ENCODE measurements at places on chromosomes 6 and 20.

DNA sequence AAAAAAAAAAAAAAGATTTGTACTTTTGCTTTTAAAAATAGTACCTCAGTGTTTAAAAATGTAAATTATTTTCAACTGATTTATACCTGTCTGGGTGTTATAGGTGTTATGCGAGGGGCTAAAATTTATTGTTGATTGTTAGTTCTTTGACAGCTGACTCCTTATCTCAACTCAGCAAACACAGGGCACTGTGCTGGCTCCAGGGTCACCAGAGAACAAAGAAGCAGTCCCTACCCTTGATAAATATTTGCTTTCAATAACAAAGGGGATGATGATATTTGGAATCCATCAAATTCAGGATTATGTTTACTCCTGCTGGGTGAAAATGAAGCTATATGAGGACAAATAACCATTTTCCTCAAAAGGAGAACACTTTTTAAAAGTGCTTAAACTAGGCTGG lies 34.2 kb upstream of the KAT14 start:
- no peak for DNase-seq

DNA sequence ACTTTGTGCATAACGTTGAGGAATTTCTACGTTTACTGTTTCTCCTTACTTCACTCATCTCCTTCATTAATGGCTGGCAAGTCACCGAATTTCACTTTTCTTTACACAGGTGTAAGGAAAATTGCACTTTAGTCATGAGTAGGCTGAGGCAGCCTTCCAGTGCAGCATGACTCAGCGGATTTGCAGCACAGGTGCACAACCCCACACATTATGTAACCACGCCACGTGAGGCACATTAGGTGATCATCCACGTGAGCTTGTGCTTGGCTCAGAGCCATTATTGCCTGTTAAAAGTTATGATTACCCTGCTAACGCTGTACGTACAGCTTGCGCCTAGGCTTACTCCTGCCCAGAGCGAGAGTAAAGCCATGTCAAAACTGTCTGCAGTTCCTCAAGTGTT lies 158.8 kb downstream of the NKAIN2 start:
- DNase-seq = no peak

- DNase-seq = peak; percentile 63
These were observed 64.4 kb downstream of the GTF2H5 start for GRCh38 chr6:158232316-158233213.

DNA sequence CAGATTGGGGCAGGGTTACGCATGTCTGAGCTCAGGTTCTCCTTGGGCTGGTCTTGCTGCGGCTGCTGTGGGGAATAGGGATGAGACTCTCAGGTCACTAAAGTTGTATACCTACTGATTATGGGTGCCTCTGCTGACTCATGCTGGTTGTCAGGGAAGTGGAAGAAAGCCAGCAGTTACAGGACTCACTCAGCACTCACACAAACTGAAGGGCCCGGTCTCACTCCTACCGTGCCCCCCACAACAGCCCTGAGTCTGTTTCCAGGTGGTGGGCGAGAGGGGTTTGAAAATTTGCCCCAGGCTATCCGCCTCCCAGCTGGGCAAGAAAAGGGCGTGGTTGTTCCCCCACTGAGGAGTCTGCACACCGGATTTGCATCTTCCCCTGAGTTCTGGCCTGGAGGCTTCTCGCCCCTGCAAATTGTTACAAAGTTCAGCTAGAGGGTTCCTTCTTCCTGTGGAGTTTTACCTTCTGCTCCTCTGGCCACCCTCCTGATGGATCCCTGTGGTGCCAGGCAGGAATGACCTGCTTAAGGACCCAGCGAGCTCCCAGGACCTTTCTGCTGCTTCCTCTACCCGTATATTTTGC lies 659.2 kb downstream of the HDGFL1 start:
- no peak for DNase-seq

GRCh38 chr6:83589076-83589475 lies 76.7 kb downstream of the PRSS35 start:
- no peak for DNase-seq

DNA sequence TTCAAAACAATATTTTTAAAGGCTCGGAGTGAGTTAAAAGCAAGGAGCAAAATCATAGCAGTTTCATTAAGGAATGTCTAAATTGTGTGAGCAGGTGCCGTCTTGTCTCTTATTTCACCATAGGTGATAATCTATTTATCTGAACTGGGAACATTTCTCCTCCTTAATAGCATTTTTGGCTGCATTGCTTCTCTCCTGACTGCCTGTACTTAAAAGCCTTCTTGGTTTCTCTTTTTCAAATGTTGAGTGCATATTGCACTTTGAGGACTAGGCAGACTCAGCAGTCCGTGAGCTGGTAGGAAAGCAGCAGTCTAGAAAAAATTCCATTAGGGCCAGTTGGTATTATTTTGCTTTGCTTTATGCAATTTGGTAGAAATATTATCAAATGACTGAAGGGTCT lies 645.9 kb downstream of the GRIK2 start:
- DNase-seq = no peak

DNA sequence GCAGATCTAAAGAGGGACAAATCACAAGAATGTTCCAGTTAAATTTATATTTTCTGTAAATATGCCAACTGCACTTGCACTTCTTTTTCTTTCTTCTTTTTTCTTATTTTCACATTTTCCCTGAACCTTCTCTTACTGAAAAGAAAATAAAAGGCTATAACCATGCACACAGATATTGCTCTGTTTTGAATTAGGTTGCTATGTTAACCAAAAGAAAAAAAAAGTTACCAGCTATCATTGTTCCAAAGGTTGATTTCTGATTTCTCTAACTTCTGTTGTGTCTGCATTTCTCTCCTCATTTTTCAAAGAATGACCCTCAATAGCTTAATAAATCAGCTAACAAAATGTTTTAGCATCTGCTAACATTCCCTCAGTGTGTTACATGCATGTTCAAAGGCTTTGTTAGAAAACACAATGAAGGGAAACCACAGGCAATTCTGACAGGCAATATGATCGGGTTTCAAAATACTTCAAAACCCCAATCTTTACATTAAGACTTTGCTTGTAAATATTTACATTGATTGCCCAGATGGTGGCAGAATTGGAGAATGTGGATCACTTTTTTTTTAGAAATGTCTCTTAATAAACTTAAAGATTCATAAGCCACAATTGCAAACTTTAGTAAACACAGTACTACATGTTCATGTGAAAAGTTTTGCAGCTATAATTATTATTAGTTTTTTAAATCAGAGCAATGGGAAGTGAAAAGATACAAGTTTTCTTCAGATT lies 928.3 kb upstream of the FLRT3 start:
- no peak for DNase-seq

DNA sequence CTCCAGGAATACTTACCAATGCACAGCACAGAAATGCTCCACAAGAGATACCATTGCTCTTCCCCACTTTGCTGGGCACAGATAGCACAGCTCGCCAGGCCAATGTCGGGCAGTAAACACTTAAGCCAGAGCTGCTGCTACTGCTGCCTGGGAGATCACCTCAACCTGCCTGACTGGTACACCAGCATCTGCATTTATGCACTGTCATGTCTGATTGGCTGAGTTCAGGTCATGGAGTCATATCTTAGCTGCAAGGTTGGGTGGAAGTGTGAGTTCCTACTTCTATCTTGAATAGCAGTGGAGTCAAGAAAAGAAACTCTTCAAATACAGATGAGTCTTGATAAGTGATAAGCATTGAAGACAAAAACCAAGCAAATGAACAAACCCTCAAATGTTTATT lies 10.9 kb upstream of the ADGRF4 start:
- DNase-seq = no peak

DNA sequence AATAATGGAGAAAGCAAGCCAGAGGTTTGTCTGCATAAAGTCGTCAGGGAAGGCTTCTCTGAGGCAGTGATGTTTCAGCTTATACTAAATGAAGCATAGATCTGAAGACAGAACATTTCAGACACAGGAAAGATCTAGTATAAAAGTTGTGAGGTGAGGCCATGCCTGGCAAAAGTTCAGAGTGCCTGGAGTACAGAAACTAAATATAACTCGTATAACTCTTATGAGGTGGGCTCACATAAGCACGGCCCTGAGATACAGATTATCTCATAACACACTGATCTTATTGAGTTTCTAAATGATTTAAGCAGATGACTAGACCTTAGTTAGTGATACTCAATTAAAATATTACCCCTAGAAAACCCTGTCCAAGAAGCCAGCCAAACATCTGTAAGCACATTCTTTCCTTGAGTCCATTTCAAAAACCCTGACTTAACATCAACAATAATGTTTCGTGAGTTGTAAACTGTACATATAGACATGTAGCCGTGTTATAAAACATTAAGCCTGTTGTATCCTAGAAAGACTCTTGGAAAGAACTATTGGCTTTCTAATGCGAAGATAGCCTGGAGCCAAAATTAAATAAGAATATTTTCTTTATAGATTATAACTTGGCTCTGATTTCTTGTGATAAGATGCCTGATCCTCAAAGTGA lies 667.6 kb downstream of the TENT5A start:
- DNase-seq = no peak

DNA sequence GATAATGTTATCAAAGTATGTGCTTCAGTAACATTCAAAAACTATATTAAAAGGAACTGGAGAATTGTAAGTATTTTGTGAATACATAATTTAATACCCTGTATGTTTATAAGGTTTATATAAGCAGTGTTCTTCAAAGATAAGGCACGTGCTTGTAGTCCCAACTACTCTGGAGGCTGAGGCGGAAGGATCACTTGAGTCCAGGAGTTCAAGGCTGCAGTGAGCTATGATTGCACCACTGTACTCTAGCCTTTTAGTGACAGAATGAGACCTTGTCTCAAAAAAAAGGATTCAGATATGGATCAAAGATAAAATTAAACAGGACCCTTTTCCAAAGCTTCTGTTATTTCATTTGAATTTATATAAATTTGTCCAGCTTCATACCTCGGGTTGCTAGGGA lies 17.2 kb downstream of the CSE1L start:
- DNase-seq = no peak

DNA sequence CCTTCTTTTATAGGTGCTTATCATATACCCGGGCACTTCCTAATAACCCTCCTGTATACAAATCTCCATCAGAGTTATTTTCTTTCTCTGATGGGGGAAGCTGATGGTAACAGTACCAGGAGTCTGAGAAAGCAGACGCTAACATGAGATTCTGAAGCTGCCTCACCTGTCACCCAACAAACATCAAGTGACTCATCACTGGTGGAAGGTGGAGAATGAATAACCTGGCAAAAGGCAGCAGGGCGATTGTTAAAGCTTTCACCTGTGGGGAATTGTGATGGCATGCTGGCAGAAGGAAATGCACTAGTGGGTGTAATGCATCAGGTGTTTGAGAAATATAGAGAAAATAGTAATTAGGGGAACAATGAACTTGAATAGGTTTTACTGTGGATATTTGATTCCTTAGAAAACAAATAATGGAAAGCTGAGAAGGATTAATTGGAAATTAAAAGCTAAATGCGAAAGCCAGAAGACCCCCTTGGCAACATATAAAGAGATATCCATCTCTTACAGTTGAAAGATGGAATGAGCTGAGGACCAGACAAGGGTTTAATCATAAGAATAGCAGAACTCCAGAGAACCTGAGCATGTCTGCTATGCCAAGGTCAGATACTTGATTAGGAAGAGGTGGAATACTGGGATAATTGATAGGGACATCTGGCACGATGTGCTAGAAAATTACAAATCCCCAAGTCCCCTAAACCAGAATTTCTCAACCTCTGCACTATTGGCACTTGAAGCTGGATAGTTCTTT lies 517.1 kb downstream of the PKHD1 start:
- DNase-seq = no peak

DNA sequence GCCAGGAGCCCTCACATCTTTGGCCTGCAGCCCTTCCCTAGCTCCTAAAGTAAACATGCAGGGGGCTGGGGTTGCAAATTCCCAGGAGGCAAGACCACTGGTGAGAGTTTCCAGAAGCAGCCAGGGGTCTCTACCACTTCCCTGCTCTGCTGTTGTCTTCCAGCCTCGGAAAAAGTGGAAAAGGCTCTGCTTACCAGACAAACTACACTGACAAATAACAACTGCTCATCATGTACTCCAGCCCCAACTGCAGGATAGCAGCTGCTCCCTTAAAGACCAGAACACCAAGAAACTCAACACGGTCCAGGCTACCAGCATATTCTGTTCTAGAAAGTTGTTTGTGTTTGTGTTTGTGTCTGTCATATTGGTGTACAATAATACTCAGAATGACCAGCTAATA lies 187.5 kb upstream of the MARCKS start:
- DNase-seq = no peak

All from fibroblast of skin of abdomen (primary cell).